Stimulated activated CD8-positive, alpha-beta memory T cell treated with anti-CD3 and anti-CD28 coated beads, Interleukin-15, amount 100 ng/mL, for 4 hours (primary cell): ENCODE measurements at places on chromosomes 12 and 14.

- no peak for DNase-seq
Observed at GRCh38 chr12:39824505-39825212, 205.1 kb upstream of the ABCD2 start.

DNA sequence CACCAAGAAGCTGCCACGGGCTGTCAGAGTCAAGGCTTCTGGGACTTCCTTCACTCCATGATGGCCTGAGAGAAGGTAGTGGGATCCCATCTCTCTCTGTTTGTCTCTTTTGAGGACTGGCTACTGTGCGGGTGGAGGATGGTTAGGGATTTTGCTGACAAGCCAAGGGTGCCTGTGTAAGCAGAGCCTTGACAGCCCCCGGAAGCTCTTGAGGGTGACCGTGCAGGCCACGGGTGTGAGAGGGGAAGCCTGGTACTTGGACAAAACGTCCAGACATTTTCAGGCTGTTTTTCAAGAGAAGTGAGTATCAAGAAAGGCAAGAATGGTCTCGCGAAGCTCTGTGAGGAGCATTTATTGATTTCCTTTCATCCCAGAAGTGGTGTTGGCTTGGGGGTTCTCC, 352.4 kb downstream of the DPF3 start:
- DNase-seq = no peak

DNA sequence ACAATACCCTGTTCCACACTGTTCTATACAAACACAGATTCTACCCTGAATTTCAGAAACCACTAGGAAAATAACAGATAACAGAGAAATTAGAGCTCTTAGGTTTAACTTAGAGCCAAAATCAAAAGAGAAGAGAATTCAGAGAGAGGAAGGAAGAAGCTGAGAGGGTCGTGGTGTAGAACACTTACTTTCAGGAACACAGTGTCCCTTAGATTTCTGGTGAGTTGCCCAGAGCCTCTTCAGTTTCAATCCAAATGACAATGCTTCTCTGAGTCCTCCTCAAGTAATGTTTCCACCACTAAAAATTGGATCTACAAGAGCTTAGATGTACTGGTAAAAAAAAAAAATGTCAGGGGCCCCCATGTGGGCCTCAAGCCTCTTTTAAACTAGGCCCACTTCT, 2.6 kb downstream of the YAF2 start:
- DNase-seq = no peak

GRCh38 chr12:38639625-38640024, 265.8 kb downstream of the CPNE8 start:
- DNase-seq = no peak

- DNase-seq = no peak
Observed at GRCh38 chr14:57244106-57244505, 24.6 kb downstream of the EXOC5 start.

DNA sequence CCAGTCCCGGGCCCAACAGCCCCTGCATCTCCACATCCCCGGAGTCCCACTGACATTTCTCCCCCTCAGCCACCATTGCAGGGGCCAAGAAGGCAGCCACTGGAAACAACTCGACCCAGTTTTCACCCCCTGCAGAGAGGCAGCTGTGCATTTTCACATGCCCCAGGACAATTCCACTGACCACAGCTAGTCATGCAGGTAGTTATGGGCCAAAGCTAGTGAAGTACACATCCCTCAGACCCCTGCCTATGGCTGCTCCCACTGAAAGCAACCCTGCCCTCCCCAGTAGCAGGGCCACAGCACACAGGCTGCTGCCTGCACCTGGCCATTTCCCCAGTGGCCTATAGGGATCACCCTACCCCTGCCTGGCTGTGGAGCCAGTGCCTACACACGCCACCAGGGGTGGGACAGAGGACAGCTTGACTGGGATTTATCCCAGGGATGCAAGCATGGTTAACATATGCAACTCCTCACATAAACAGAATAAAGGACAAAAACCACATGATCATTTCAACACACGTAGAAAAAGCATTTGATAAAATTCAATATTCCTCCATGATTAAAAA, 154.0 kb downstream of the NDUFA12 start:
- no peak for DNase-seq
